ENCODE measurements at places on chromosomes 2 and 18.

- DNase-seq, result no peak
These were observed 721.0 kb upstream of the PKDCC start for GRCh38 chr2:41326851-41327250.

DNA sequence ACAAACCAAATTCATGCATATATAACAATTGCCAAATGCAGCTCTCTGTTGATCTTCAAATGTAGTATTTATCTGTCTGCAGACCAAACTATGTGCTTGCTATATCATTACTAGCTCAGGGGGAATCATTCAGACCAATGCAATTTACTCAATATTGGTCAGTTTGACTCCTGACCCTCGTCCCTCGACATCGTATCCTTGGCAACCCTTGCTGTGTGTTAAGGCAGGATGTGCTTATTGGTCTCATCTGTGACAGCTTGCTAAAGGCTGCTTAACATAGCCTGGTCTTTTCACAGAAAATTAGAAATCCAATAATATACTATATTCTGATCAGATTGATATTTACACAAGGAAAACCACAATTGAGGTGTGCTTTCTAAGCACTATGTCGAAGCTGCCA lies 747.1 kb downstream of the GALR1 start:
- no peak for DNase-seq

- DNase-seq, result no peak
These were observed 131.4 kb upstream of the BOD1L2 start for GRCh38 chr18:57015451-57015850.

- no peak for DNase-seq
These were observed 221.2 kb downstream of the IRS1 start for GRCh38 chr2:226578373-226578772.

DNA sequence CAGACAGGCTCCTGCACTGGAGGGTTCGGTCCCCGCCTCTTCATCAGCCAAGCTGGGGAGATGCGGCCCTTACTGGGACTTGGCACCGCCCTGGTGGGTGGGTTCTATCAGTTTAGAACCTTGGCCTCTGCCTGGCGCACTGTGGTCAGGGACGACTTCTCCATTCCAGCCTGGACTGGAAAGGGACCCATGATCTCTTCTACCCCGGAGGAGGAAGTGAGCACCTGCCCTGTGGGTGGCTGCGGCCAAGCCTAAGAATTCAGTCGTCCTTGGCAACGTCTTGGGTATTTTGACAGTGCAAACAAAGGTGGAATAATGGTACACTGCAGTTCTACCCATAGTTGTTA lies 106.9 kb upstream of the CD302 start:
- no peak for DNase-seq

- DNase-seq, result no peak
These were observed 190.2 kb downstream of the INHBB start for GRCh38 chr2:120536141-120536540.

- no peak for DNase-seq
These were observed 118.9 kb upstream of the TCF4 start for GRCh38 chr18:55706898-55707297.

GRCh38 chr2:26438526-26438925 lies 36.8 kb downstream of the DRC1 start:
- no peak for DNase-seq

DNA sequence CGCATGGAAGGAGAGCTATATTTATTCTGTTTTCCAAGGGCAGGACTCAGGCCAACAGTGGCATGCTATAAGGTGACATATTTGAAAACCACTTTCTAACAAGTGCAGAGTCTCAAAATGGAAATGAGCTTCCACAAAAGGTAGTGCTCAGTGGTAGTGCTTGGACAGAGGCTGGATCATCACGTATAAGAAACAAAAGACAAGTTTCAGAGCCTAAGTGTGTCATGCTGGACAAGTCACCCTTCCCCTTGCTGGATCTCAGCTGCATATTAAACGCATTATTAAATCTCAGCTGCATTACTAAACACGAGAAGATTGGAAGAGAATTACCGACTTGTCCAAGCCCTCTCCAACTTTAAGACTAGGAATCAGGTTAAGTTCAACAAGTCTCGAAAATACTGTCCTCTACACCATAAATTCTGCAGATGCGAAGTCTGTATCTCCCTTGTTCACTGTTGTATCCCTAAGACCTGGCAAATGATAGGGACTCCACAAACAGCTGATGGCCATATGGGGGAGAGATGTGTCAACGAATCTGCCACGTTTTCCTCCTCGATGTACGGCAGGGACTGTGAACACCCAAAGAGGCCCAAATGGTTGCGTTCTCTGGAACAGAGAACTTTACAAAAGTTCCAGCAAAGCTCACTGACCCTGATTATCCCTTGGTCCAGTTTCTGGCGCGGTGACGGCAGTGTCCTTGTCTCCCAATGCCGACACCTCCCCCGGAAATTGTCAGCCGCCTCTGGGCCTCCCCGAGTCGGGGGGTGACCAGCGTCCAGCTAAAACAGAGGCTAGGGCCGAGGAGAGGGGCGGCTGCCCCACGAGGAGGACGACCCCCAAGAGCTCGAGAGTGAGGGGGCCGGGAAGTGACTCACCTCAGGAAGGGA lies 611 bp downstream of the NOL10 start:
- DNase-seq, result no peak

DNA sequence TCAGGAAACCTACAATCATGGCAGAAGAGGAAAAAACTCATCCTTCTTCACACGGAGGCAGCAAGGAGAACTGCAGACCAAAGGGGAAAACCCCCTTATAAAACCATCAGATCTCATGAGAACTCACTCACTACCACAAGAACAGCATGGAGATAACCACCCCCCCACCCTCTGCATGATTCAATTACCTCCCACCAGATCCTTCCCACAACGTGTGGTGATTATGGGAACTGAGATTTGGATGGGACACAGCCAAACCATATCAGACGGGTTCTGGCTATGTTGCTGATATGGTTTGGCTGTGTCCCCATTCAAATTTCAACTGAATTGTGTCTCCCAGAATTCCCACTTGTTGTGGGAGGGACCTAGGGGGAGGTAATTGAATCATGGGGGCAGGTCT lies 28.7 kb upstream of the CCDC150 start:
- no peak for DNase-seq

GRCh38 chr2:230230087-230230486 lies 4.6 kb downstream of the SP140 start:
- no peak for DNase-seq

- DNase-seq, result no peak
These were observed 12.0 kb downstream of the SEPTIN10 start for GRCh38 chr2:109601783-109602182.

DNA sequence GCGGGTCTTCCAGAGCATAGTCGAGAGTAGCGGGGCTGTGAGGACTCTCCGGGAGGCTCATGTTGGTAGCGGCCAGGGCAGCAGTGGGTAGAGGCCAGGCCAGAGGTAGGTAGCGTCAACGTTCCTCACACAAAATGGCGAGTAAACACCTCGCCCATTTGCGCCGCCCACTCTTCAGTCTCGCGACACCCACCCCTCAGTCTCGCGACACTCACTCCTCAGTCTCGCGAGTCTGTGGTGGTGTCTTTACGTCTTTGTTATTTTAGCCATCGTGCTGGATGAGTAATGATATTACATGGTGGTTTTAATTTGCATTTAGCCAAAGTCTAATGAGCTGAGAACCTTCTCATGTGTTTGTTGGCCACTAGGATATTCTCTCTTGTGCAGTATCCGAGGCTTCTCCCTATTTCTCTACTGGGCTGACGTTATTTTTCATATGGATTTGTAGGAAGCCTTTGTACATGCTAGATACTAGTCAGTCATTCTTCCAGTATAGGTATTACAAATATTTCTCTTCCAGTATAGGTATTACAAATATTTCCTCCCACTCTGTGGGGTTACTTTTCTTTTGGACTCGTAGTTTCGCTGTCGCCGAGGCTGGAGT lies at the start of gene TSPYL6:
Gene TSPYL6, minus strand, starts transcription at position 139 of the 604 bp plus-strand sequence. Its CDS starts 78 bp downstream, at position 61.
- no peak for DNase-seq

- DNase-seq, result no peak
These were observed 120.7 kb upstream of the PXDN start for GRCh38 chr2:1864981-1865421.

- no peak for DNase-seq
These were observed 195.0 kb upstream of the MMADHC start for GRCh38 chr2:149782572-149782971.

DNA sequence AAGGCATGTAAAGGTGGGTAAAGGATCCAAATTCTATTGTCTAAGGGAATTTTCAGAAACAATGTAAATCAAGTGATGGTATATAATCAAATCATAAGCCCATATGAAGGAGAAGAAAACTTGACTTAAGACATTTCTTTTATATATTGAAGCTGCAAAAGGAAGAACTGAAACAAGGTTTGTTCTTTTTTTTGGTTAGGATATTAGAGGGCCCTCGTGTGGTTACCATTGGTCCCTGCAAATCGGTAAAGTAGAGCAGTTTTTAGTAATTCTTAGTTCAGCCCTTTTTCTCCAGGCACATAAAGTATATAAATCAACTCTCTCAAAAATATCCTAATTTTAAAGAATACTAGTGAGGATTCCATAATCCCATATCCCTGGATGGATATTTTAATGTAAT lies 105.6 kb upstream of the STK17B start:
- DNase-seq, result no peak

DNA sequence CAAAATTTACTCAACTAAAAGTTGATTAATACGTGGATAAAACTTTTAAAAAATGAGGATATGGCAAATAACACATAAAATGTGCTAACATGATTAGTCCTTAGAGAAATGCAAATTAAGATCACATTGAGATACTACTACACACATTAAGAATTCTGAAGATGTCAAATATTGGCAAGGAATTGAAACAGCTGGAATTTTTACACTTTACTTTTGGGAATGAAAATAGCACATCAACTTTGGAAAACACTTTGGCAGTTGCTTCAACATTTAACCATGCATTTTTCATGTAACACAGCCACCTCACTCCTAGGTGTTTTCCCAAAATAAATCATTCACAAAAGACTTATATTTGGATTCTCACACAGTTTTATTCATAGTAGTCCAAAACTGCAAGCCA lies 687.9 kb upstream of the SETBP1 start:
- DNase-seq, result no peak

GRCh38 chr2:36670881-36671595 lies 25.5 kb upstream of the VIT start:
- DNase-seq, result no peak

GRCh38 chr2:64404743-64405142 lies 49.2 kb upstream of the LGALSL start:
- DNase-seq, result no peak

DNA sequence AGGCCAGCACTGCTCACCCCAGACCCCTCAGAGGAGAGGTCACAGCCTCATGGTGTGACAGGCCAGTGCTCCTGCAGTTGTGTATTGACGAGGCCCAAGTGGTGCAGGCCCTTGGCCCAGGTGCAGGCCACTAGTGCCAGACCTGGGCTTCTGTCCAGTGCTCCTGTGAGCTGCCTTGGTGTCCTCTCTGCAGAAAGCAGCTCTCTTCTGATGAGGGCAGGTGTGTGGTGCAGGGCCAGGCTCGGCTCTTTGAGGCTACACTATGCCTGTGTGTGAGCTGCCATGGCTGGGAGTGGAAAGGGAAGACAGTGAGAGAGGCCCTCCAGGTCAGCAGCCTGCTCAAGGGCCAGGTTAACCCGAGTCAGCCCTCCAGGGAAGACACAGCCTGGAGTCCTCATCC lies 17.1 kb downstream of the EHD3 start:
- DNase-seq, result no peak

- no peak for DNase-seq
These were observed 20.9 kb downstream of the NEB start for GRCh38 chr2:151713291-151713903.

GRCh38 chr2:104868505-104868866 lies 14.6 kb downstream of the POU3F3 start:
- no peak for DNase-seq

- DNase-seq, result no peak
These were observed 85.1 kb upstream of the TTC39C start for GRCh38 chr18:23929362-23929930.

- DNase-seq, result no peak
These were observed 301.6 kb downstream of the STK39 start for GRCh38 chr2:167945660-167946368.

- no peak for DNase-seq
These were observed 212.1 kb downstream of the PTPRM start for GRCh38 chr18:7779211-7779610.

GRCh38 chr2:196390243-196391148 lies 219.1 kb upstream of the STK17B start:
- no peak for DNase-seq

- no peak for DNase-seq
These were observed 82.4 kb downstream of the GFPT1 start for GRCh38 chr2:69304656-69305055.

- no peak for DNase-seq
These were observed 363.4 kb downstream of the RPRM start for GRCh38 chr2:153115141-153115540.

GRCh38 chr18:62366992-62367391 lies 41.9 kb downstream of the TNFRSF11A start:
- no peak for DNase-seq

GRCh38 chr18:6057604-6058003 lies 162.3 kb upstream of the TMEM200C start:
- no peak for DNase-seq

DNA sequence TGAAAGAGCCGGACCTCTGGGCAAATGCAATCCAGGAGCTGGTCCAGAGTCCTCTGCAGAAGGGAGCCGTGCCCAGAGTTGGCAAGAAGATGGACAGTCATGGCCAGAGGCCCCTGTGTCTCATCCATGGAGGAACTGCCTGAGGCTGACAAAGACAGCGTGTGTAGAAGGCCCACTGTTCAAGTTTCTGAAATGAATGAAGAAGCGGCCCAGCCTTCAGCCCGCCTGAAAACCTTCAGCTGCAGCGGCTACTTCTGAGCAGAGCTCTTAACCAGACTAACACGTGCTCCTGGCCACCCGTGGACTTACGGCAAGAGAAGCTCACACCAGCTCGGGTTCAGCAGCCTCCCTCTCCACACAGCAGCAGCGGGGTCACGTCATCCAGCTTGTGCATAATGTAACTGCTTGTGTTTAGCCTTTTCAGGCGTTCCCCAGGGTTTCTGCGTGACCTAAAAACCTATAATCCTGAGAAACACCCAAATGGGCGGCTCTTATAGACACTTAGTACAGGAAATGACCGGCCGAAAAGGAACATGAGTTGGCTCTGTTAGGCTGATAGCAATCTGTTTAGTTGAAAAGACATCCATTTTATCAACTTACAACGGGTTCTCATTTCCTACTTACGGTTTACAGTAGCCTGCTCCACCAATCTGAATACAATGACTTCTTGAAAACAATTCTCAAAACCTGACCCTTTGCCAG lies at the start of gene FAM124B:
Gene FAM124B, minus strand, starts transcription at position 467 of the 702 bp plus-strand sequence. Its CDS starts 339 bp downstream, at position 128.
- DNase-seq, result no peak

- no peak for DNase-seq
These were observed 279.2 kb downstream of the CLIP4 start for GRCh38 chr2:29394311-29394980.

Measured in stimulated activated CD8-positive, alpha-beta memory T cell treated with anti-CD3 and anti-CD28 coated beads, Interleukin-15, amount 100 ng/mL, for 24 hours (primary cell).